Mesenteric fat pad (tissue), 1 donor: ENCODE measurements at places on chromosomes 12 and 14. TPM values are rescaled to one million over a fixed set of nuclear protein-coding genes. Genes with fewer than 3 reads are reported as not detected.
A peak's percentile ranks its signal among the peaks of the same experiment; 100 is the strongest.

Gene RASSF3
- total RNA-seq = 90.6 TPM

Gene PRPH
- total RNA-seq = 0.55 TPM

Gene SMIM41
- 0.45 TPM for total RNA-seq

Gene RFX4
- 0.13 TPM for total RNA-seq

Gene MYO1H
- 0.10 TPM for total RNA-seq

Gene PTPRQ
- total RNA-seq = 1.8 TPM

Gene GON7
- 7.4 TPM for total RNA-seq

Gene VCPKMT
- 5.8 TPM for total RNA-seq

- no peak for DNase-seq
Observed at GRCh38 chr12:93483151-93483807, 16.0 kb downstream of the MRPL42 start.

DNA sequence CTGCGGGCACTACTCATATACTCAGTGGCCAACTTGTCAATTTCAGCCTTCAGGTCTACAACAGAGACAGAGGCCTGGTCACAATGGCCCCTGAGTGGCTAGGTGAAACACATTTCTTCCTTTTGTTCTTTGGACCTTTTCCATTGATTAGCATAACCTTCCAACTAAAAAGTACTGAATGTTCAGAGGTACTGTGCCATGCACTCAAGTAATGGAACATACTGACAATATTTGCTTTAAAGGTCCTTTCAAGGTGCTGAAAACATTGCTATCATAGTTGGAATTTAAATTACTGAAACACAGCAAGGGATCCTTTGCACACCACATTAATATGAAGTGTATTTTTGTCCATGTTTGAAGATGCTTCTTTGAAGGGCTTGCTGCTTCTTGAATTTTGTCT, 6.1 kb upstream of the ACRBP start:
- no peak for DNase-seq

DNA sequence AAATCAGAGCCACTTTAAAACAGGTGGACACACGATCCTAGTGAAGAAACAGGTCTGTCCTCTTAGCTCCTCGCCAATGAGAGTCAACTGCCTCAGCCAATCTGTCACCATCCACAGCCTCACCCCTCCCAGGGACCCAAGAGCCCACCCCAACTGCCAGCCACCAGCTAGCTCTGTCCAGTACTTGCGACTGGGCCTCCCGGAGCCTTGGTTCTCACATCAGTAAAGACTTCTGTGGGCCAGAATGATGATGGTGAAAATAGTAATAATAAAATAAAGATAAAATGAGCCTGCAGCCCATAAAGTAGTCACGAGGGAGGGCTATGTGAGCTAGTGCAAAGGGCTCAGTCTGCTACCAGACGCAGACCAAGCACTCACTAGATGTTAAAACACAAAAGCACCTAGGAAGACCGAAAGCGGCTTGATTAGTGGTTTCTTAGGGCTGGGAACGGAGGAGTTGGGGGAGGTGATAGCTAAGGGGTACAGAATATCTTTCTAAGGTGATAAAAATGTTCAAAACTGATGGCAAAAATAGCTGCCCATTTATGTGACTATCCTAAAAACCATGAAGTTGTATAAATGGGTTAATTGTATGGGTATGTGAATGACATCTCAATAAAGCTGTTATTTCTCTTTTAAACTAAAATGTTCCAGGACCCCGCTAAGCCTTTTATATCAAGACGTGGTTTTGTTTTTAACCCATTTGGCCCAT, 39.8 kb downstream of the ACTN1 start:
- no peak for DNase-seq

GRCh38 chr12:105681341-105681740, 350.9 kb downstream of the C12orf75 start:
- DNase-seq = no peak

GRCh38 chr14:42378274-42378673, 771.6 kb downstream of the LRFN5 start:
- no peak for DNase-seq

- DNase-seq = no peak
Observed at GRCh38 chr14:50778721-50779483, 52.1 kb downstream of the NIN start.

GRCh38 chr14:58669556-58670200, 31.9 kb downstream of the DACT1 start:
- DNase-seq = no peak

DNA sequence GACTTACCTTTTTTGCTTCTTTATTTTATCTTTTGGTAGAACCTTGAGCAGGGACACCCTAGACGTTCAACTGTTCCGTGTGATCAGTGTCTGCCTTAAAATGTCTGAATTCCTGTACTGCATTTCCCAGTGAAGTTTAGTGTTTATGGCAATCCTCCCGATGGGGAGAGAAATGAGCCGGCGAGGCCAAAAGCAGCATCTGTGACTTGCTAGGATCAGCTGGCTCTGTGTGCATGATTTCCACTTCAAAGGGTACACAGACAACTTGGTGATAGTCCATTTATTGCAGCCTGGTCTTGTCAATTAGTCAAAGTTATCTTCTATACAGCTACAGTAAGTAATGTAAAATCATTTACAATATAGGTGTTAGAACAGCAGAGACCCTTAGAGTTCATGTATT, 768.5 kb downstream of the DIO2 start:
- DNase-seq = no peak

GRCh38 chr12:102172436-102172835, 25.2 kb downstream of the PMCH start:
- no peak for DNase-seq

- DNase-seq = no peak
Observed at GRCh38 chr12:50533971-50534370, 29.2 kb downstream of the DIP2B start.

DNA sequence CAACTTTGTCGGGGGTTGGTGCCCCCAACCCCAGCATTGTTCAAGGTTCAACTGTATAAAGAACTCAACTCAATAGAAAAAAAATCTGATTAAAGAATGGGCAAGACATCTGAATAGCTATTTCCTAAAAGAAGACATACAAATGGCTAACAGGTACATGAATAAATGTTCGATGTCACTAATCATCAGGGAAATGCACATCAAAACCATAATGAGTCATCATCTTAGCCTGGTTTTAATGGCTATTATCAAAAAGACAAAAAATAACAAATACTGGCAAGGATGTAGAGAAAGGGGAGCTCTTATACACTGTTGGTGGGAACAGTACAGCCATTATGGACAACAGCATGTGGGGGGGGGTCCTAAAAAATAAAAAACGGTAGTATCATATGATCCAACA, 28.7 kb downstream of the NPAS3 start:
- DNase-seq = no peak

DNA sequence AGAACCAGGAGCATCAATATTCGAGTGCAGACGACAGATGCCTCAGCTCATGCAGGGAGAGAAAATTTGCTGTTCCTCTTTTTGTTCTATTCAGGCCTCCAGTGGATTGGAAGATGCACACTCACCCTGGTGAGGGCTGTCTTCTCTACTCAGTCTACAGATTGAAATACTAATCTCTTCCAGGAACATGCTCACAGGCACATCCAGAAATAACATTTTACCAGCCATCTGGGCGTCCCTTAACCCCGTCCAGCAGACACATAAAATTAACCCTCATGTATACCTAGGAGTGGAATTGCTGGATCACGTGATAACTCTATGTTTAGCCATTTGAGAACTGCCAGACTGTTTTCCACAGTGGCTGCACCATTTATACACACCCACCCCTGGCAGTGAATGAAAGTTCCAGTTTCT, 4.5 kb upstream of the OAS2 start:
- no peak for DNase-seq

DNA sequence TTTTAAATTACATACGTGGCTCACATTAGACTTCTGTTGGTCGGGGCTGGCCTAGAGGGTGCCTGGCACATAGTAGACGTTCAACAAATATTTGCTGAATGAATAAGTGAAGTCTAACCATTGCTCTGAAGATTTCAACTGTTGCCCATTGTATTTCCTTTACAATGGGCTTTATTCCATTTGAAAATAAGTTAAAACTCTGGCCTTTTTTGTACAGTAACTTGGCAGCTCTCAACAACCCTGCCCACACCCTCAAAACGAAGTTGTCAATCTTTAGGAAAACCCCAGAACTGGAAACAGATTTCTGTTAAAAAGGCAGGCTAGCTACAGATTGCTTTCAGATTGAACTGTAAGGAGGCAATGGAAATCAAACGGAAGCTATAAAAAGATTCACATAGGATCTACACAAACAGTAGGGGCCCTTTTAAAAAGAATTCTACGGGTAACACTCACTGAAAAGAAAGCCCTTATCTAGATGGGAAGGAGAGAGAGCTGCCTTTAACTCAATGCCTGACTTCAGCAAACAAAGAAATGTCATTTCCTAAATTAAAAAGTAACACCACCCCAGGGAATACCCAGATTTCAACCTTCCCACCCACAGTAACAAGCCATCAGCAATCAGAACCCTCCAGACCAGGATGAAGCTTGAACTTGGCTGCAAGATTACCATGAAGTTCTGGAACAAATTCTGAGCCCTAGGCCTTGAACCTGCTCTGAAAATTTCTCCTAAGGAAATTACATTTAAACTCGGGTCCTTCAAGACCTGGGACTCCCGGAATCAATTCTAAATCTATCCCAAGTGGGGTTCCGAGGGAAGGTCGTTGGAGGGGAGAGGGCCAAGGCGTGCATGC, 1.4 kb downstream of the WSB2 start:
- no peak for DNase-seq

DNA sequence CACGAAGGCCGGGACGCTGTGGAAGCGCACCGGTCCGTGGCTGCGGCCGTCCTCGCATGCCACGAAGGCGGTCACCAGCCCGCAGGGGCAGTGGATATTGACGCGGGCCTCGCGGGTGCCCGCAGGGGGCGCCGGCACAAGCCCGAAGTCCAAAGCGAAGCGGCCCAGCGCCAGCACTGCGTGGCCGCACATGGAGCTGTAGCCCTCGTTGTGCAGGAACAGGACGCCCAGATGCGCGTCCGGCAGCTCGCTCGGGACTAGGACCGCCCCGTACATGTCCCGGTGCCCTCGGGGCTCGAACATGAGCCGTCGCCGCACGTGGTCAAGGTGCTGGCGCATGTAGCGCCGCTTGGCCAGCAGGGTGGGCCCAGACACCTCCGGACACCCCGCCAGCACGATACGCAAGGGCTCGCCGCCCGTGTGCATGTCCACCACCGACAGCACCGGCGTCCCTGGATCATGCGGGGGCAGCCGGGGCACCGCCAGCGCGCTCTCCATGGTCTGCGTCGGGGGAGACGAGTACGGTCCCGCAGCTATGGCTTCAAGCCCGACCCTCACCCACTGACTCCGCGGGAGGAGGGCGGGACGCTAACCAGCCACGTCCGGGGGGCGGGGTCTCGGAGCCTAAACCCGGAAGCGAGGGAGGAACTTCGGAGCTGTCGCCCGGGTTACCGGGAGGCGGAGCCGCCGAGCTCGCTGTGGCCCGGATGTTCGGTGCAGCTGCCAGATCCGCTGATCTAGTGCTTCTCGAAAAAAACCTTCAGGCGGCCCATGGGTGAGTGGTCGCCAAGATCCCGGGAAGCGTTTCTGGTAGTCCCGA, at the start of the genes JKAMP and L3HYPDH:
TSS of gene JKAMP (plus strand) at position 699 of the 820 bp plus-strand sequence. CDS start at position 772, 73 bp downstream.
TSS of gene L3HYPDH (minus strand) at position 590 of the 820 bp plus-strand sequence. CDS start at position 498, 92 bp downstream.
- DNase-seq = peak; percentile 99

DNA sequence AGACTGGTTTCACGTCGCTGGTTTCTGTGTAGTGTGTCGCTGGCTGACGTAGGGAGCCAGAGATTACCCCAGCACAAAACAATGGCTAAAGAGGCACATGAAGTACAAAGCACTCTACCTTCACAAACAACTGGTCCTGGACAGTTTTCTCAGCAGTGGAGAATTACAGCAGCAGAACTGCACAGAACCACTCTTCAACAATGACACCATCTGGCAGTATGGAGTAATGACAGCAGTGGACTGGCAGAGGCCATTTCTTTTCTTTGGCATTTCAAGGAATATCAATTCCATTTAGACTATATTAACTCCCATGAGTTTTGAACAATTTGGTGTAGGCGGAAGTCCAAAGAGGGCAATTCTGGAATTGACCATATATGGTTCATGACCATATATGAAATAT, 1074.1 kb downstream of the AACS start:
- DNase-seq = no peak

DNA sequence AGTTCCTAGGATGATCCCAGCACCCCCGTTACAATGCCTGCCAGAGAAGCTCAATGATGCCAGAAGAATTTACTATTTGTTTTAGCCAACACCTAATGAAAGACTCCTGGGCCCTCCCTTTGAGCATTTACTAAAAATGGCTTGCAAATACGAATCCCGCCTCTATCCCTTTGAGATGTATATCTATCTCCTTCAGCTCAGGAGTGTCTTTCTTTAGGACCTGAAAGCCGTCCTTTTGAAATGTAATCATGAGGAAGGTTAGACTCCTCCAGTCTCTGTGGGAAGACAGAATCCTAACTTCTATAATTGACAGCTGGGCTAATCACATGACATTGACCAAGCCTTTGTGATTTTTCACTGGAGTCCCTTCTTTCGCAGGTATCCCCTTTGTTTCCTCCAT, 19.2 kb upstream of the DYNC1H1 start:
- DNase-seq = no peak
